ENCODE measurements at places on chromosomes 12 and 14.

GRCh38 chr12:90899456-90900182, 55.4 kb downstream of the CCER1 start:
- no peak for DNase-seq

GRCh38 chr12:98319716-98320425, 195.5 kb upstream of the TMPO start:
- no peak for DNase-seq

- no peak for DNase-seq
Measured at GRCh38 chr14:59585891-59586554, 9.4 kb upstream of the CCDC175 start.

- DNase-seq: no peak
Measured at GRCh38 chr12:75822416-75822815, 209.2 kb downstream of the PHLDA1 start.

DNA sequence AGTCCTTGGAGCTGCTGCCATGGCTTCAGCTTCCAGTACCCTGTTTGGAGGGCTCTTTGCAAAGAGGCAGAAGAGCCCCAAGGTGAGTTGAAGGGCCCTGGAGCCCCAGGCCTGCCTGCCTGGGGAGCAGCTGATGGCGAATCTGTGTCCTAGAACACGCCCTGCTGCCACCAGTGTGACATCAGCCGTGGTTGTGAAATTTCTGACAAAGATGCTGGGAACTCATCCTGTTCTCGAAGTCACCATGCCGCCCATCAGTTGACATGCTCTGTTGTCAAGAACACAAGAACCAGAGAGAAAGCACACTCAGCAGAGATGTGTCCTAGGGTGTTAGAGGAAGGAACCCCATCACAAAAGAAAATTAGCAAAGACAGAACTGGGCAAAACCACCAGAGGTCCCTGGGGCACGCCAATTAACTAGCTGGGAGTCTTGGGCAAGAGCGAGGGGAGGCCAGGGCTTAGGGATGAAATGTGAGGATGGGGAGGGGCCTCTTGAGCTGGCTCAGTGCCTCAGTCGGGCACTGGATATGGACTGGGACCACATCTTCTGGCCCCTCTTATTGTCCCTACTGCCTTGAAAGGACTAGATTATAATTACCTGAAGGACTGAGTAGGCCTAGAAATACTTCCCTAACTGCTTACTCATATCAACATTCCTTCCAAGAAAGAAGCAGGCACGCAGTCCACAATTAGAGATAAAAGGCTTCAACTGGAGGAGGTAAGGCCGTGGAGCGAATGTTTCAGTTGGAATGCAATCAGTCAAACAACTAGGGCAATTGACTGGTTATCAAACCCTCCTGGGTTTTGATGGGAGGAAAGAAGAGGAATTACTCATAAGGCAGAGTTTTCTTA, 163.1 kb downstream of the CACNA1C start:
- DNase-seq: no peak

DNA sequence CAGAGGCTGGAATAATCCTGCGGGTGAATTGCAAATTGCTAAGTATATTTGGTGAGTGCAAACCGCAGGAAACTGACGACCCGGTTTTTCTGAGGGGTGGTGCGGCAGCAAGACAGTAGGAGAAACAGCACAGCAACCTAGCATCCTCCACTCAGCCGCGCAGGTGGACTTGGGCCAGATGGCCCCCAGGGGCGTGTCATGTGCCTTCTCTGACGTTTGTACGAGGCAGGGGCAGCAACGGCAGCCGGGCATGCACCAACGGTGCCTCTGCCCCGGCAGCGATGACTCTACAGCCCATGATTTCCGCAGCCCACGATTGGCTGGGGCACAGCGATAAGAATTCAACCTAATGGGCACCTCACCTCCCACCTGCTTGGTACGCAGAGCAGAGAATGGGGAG, 11.1 kb upstream of the CLEC2A start:
- peak; percentile 42 for DNase-seq

Measured in lower lobe of right lung (tissue), 2 donors.